Osteocyte (in vitro differentiated cells): ENCODE measurements at places on chromosomes 5 and 9. TPM values are rescaled to one million over a fixed set of nuclear protein-coding genes. Genes with fewer than 3 reads are reported as not detected.

The MARVELD2 gene
- 0.38 and 0.71 TPM in 2 replicates for total RNA-seq

The C5orf63 gene
- total RNA-seq, result 0.08 and 0.24 TPM in 2 replicates

The ZNF883 gene
- 6.4 and 7.3 TPM in 2 replicates for total RNA-seq

The BOD1 gene
- total RNA-seq, result 64.6 and 70.7 TPM in 2 replicates

The ERCC6L2 gene
- total RNA-seq, result 48.9 and 50.5 TPM in 2 replicates

The GRIN3A gene
- total RNA-seq, result 0.30 and 0.52 TPM in 2 replicates

The SPOCK1 gene
- 900 and 954 TPM in 2 replicates for total RNA-seq

The SELENOP gene
- 55.8 and 70.3 TPM in 2 replicates for total RNA-seq

The NAA35 gene
- 18.8 and 20.0 TPM in 2 replicates for total RNA-seq

The BHMT gene
- not detected in 2 replicates for total RNA-seq
